ENCODE measurements at places on chromosomes 16 and 17. TPM values are rescaled to one million over a fixed set of nuclear protein-coding genes. Genes with fewer than 3 reads are reported as not detected.

GRCh38 chr16:25052151-25052511 lies 37.0 kb upstream of the ARHGAP17 start:
- no peak for DNase-seq

DNA sequence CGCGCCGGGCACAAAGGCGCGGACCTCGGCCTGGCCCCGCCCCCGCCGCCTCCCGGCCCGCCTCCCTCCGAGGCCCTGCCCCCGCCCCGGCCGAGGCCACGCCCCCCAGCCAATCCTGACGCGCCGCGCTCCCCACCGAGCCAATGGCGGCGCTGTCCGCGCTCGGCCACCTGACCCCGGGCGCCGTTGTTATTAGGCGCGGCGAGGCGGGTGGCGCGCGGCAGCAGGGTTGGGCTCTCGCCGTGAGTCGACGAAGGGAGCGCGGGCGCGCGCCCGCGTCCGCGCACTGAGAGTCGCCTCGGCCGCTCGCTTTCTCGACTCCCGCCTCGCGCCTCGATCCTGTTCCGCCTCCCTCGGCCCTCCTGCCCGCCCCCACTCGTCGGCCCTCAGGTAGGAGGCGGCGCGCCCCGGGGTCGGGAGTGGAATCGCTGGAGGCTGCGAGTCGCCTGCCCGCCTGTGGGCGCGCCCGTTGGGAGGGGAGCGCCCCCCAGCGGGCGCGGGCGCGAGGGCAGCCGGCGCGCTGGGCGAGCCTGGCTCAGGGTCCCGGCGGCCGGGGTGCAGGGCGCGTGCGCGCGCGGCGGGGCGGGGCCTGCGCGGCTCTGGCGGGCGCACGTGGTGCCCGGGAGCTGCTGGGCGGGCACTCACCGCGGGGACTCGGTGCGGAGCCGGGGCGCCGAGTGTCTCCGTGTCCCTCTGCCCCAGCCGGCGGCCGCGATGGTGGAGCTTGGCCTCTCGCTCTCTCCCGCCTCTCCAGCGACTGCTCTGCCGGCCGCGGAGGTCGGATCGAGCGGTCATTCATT lies 405 bp upstream of the CBLN1 start:
- peak; percentile 71 for DNase-seq

DNA sequence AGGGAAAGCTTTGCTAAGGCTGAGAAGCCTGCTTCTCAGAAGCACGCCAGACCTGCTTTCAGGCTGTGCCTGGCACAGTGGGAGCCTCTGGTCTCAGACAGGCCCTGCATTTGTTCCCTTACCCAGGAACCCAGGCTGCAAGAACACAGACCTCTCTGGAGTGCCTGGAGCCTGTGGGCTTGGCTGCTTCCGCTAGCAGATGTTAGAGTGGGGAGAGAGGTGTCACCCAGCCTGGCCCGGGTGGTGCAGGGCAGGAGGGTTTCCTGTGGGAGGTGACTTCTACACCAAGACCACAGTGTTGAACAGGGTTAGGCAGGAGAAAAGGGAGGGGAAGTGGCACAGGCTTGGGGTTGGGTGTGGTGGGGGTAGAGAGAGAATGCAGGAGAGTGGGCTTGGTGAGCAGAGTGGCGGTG lies 35.8 kb upstream of the ADGRG1 start:
- DNase-seq: peak; percentile 81

DNA sequence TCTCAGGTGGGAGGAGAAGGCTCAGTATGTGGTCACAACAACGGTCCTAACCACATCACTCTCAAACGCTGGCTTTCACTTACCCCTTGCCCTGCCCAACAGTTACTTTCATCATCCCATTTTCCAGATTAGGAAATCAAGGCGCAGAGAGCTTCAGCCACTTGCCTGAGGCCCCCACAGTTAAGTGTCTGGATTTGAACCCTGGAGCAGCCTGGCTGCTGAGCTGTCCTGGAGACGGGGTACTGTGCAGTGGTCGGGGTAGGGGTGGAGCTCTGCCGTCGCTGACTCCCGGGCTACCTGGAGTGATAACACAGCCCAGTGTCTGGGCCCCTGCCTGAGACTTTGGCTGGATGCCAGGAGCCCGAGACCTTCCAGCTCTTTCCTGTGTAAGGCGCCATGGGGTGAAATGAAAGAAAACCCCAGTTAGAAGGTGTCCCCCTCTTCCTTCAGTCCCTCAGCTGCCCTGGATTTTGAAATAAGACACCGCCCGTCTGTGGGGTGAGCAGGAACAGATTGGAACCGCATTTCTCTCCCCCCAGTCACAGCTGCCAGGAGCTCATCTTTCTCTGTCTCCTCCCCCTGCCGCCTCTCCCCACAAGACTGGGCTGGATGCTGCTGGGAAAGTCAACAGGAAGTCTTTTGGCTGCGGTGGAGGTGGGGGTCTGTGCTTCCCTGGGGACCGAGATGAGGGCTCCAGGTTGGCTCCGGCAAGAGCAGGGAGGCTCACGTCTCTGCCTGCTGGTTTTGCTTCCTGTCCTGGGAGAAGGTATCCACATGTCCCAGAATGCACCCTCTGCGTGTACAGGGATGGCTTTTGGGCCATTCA lies 280.2 kb downstream of the SEC14L1 start:
- peak; percentile 64 for DNase-seq

- no peak for DNase-seq
Measured at GRCh38 chr16:13322336-13322735, 420.9 kb downstream of the SHISA9 start.

GRCh38 chr16:65727534-65728137 lies 605.8 kb upstream of the CDH11 start:
- no peak for DNase-seq

DNA sequence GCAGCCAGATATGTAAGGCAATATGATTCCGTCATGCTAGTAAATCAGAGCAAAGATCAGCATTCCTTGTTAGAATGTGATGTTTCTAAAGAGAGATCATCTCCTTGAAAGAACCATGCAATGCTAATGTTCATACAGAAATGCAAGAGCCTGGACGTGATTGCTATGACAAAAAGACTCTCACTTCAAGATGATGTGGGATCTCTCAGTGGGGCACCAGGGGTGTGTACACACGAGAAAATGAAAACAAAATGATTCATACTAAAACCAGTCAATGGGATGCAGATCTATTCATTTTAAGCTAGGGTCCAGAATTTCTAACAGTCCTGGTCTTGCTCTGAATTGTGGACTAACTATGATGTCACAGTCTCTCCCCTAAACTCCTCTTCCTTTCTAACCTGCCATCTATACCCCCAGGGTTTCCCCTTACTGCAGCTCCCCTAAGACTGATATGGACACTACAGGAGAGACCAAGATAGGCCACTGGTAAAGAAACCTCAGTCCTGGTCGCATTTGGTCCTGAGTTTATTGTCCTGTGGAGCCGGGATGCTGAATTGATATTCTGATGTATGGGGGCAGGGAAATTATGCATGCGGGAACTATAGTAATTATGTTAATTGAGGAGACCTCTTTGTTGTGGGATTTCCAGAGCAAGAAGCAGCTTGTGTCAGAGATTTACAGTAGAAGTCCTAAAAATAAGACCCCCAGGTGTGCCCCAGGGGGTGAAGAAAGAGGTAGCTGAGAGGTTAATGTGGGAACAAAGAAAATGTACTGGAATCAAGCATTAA lies 179.0 kb downstream of the PMP22 start:
- DNase-seq: no peak

- DNase-seq: no peak
Measured at GRCh38 chr16:78257376-78257728, 157.9 kb downstream of the WWOX start.

DNA sequence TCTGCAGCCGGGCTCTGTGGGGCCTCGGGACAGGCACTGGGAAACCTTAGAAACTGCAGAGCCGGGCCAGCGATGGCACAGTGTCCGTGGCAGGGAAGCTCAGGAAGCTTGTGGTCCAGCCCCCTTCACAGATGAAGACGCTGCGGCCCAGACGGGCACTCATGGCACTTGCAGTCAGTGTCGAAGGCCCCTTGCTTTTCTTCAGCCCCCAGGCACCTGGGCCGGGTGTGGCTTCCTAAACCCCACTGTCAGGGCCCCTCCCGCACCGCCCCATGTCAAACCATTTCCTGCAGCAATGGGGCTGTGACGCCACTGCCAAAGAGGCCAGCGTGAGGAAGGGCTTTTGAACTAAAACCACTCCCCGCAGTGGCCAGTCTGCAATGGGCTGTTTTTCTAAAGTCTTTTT lies 164.0 kb downstream of the LAT start:
- DNase-seq: peak; percentile 79

- no peak for DNase-seq
Measured at GRCh38 chr17:14755002-14755401, 454.1 kb downstream of the HS3ST3B1 start.

Gene PYDC1
- not detected for total RNA-seq

Gene NME1
- 71.9 TPM for total RNA-seq

Gene ALOX12B
- 0.97 TPM for total RNA-seq

Gene TEX14
- total RNA-seq: 0.43 TPM

Gene FBXW10
- total RNA-seq: not detected
